ENCODE measurements at places on chromosomes 16 and 17.
A peak's percentile ranks its signal among the peaks of the same experiment; 100 is the strongest.

DNA sequence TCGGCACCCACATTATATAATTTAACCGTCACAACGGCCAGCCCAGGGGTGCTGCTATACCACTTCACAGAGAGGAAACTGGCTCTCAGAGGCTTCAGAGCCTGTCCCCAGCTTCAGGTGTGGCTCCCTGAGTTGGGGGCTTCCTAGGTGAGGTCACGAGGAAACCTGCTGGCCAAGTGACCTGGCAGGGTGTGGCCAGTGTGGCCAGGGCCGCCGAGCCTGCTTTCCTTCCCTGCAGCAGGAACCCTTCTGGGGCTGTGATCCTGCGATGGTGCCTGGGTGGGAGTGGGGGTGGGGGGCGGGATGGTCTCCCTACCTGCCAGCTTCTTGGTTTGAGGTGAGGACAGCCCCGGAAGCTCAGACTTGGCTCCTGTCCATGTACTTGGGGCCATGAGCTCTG lies 39.9 kb downstream of the ADCY7 start:
- no peak for DNase-seq

- DNase-seq = no peak
Observed at GRCh38 chr16:86104537-86105048, 205.6 kb downstream of the IRF8 start.

DNA sequence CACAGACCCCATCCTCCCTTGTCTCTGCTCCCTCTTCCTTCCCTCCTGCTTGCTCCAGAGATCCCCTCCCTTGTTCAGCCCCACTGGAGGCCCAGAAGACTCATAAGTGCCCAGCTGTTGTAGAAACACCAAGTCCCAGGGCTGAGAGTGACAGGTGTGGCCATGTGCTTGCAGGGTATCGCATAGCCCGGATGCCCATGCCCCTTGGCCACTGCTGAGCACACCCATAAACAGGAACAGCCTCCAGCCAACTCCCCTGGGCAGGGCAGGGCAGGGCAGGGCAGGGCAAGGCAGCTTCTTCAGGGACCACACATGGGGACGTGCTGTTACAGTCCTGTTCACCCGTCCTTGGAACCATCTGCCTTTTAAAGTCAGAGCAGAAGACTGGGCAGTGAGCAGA lies 2.0 kb downstream of the CACNG1 start:
- DNase-seq = no peak

DNA sequence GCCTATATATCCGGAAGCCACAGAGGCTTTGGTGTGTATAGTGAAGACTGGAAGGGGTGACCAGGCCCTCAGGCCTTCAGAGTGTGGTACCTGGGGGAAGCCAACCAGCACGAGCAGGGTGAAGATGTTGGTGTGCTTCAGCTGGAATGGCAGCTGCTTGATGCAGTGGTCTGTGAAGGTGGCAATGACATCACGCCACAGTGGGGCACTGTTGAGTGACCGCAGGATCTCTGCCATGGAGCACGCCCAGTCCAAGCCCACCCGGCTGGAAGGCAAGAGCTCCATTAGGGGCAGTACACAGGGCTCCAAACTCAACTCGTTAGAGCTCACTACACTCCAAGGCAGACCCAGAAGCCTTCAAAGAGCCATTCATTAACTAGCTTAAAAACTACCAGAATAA lies 68.5 kb upstream of the ATP2A3 start:
- DNase-seq = no peak

- DNase-seq = no peak
Observed at GRCh38 chr16:86343796-86344585, 166.3 kb upstream of the FOXF1 start.

DNA sequence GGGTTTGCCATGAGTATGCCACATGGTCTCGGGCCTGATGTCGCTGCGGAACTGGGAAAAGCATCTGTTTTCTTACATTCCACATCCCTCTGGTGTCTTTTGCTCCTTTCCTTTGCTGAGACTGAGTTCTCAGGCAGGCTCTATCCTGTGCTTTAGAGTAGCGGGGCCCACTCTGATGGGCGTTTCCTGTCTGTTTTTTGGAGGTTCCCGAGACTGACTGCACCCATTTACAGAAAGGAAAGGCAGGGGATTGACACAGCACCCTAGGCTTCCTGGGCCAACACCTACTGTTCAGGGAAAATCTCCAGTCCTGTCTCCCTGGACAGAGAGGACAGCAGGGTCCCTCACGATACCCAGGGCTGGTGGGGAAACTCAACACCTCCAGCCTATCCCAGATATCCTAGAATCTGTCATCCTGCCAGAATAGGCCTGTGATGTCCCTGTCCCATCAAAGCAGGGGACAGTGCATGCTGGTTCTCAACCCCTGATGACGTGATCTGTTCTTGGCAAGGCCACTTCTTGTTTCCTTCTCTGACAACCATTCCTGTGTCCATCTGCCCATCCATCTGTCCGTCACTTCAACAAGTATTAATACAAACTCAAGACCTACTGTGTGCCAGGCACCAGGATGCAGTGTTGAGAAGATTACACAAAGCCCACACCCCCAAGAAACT lies 42.2 kb downstream of the ACTG1 start:
- DNase-seq = no peak

- DNase-seq = no peak
Observed at GRCh38 chr17:11182430-11182829, 58.6 kb upstream of the SHISA6 start.

DNA sequence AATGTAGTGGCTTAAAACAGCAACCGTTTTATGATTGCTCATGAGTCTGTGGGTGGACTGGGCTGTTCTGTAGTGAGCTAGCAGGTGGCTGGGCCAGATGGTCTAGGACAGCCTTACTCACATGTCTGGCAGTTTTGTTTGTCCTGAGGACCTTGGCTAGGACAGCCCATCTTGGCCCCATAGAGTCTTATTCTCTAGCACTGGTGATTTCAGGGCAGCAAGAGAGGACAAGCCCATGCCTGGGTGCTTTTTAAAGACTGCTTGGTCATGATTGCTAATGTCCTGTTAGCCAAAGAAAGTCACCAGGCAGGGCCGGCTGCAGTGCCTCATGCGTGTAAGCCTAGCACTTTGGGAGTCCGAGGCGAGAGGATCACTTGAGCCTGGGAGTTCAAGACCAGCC lies 139.8 kb downstream of the KATNIP start:
- no peak for DNase-seq

DNA sequence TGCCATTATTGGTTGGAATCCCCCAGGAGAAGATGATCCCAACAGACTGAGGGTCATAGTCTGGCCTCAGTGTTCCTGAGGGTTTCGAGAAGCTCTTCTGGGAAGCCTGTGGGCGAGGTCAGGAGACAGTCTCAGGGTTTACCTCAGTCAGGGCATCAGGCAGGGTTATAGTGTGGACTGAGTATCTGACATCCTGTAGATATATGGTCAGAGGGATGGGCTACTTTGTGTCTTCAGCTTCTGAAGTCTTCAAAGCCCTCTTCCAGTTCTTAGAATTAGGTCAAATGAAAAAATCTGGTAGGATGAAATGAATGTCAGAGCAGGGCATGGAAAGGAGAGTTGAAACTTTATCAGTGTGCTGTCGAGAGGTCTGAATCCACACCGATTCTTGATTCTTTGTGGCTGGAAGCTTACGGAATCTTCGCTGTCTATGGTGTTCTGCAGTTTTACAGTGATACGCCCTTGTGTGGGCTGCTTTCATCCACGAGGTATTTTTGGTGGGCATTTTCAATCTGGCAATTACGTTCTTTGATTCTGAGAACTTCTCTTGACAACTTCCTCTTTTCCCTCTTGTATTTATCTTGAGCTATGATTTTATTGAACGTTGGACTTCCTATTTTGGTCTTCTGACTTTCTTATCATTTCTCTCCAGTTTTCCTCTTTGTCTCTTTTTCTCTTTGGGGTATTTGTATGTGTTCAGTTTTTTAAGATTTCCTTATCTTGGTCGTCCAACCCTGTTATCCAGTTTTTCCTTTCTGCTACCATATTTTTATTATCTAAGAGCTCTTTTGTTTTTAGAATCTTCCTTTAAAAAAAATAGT lies 30.4 kb downstream of the BPTF start:
- DNase-seq = no peak

DNA sequence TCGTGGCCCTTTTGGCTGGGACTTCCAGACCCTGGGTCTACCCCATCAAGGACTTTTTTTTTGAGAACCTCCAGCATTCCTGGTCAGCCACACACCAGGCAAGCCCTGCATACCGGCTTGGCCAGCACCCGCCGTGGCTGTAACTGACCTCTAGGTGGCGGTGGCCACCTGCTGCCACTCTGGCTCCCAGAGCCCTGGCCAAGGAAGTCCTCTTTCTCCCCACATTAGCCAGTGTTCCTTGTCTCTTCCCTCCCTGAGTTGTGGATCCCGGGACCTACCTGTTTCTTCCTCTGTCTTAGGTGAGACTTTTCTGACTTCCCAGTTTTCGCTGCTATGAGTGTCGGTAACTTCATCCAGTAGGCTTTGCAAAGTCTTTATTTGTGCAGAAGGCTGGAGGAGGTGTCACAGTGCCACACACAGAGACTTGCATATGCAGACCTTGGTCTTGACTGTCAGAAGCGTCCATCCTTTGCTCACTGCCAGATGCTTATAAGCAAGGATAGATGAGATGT lies 348.3 kb downstream of the CPPED1 start:
- DNase-seq = peak; percentile 55

- DNase-seq = no peak
Observed at GRCh38 chr17:6919158-6919557, 76.7 kb upstream of the ALOX12 start.

DNA sequence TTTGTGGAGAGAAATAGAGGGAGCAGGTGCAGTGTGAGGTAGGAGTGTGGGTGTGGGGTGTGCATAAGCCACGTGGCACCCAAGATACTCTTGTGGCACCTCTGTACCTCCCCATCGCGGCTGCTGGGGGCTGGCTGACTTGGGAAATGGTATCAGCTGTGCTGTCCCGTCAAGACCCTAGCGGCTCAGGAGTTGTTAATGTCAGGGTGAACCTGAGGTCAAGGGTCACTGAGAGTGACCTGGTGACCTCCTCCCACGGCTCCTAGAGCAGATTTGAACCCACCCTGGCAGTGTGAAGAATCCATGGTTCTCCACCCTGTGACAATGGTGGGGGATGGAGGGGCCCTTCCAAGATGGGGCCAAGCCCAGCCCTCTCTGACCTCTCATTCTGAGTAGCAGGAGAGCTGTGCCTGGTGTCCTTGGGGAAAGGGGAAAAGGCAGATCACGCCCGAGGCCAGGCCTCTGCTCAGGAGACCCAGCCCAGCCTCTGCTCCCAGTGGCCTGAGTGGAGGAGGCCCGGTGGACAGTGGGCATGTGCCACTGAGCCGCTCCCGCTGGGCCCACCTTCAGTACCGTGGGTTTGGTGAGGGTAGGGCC lies 3.0 kb upstream of the WFIKKN2 start:
- DNase-seq = no peak

GRCh38 chr17:77098884-77099545 lies 41.8 kb upstream of the SEC14L1 start:
- peak; percentile 35 for DNase-seq

- DNase-seq = no peak
Observed at GRCh38 chr16:67943619-67944504, at the start of gene LCAT. Gene LCAT (minus strand): TSS chr16:67944120. CDS start chr16:67944101, 19 bp downstream.

GRCh38 chr16:74094514-74094913 lies 202.1 kb upstream of the PSMD7 start:
- DNase-seq = no peak

DNA sequence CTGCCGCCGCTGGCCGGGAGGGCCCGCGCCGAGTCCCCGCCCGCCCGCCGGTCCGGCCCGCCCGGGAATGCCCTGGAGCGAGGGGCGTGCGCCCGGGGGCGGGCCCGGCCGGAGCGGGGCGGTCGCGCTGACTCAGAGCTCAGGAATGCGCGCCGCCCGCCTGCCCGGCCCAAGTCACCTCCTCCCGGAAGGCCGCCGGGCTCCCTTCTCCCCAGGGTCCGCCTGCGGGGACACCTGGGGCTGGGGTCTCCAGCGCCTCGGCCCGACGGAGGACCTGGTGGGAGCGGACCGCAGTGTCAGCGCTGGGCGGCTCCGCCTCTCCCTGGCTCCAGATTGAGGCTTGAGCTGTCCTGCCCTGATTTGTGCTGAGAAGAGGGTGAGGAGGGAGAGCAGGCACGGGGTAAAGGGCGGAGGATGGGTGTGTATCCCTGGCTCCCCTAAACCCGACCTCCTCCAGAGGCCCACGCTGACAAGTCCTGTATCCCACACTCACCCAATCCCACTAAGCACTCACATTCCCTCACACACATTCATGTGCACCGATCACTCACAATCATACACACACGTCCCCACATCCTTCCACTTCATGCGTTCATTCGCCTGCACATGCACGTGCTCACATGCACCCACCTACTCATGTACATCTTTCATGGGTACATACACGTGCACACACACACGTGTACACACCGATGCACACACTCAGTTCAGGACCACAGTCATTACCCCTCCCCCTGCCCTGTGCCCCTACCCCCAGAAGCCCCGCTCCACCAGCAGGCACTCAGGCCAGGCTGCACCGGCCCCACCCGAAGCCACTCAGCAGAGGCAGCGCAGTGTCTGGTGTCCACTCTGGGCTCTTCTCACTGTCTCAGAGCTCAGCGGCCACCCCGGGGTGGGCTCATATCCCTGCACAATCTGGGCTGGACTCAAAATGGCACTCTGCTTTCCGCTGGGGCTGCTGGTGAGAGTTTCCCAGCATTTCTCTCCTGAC lies at the start of gene RHBDF1:
TSS of gene RHBDF1 (minus strand) at position 71 of the 988 bp plus-strand sequence. CDS start 7,616 bp downstream, outside the sequence.
- DNase-seq = peak; percentile 64

- DNase-seq = no peak
Observed at GRCh38 chr17:61406971-61407911, 7.6 kb downstream of the TBX2 start.

GRCh38 chr17:6231886-6232731 lies 161.9 kb downstream of the WSCD1 start:
- no peak for DNase-seq

- DNase-seq = no peak
Observed at GRCh38 chr17:32596628-32597027, 109.8 kb downstream of the CDK5R1 start.

GRCh38 chr16:49453021-49453420 lies 79.4 kb downstream of the C16orf78 start:
- DNase-seq = no peak

GRCh38 chr17:13030459-13031300 lies 12.9 kb upstream of the ELAC2 start:
- peak; percentile 30 for DNase-seq

- DNase-seq = no peak
Observed at GRCh38 chr16:16871196-16871595, 492.3 kb downstream of the NPIPA7 start.

GRCh38 chr16:70745536-70746025 lies 55.4 kb downstream of the VAC14 start:
- DNase-seq = no peak

DNA sequence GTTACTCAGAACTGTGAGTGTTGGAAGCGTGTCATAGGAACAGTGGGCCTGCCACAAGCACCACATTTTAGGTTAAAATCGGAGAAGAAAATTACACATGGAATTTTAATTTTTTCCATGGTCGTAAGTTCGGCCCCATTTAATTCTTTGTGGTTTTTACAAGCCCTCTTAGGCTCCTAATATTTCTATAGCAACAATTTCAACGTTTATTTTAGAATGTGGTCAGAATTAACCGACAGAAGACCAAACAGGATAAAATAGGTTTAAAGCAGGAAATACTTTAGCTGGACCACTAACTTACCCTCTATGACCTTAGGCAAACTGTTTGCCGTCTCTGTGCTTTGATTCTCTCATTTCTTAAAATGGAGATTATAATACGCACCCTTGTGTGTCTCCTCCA lies 69.9 kb downstream of the FTO start:
- no peak for DNase-seq

- DNase-seq = no peak
Observed at GRCh38 chr17:80772906-80773242, 218.8 kb upstream of the CHMP6 start.

- DNase-seq = peak; percentile 91
Observed at GRCh38 chr17:61412143-61412859, 12.7 kb downstream of the TBX2 start.

Measured in HuH-7 (cell line).